ENCODE measurements at places on chromosomes 5 and 9. TPM values are rescaled to one million over a fixed set of nuclear protein-coding genes. Genes with fewer than 3 reads are reported as not detected.

Gene RLN2
- 1.9 TPM for total RNA-seq

Gene KIF4B
- total RNA-seq: 0.14 TPM

Gene NRG2
- 0.59 TPM for total RNA-seq

Gene PPP6C
- 41.2 TPM for total RNA-seq

Gene HTR4
- not detected for total RNA-seq

Gene GPR151
- not detected for total RNA-seq

Gene SLC25A48
- 1.6 TPM for total RNA-seq

Gene MZB1
- total RNA-seq: not detected

Gene ATP6V0E1
- 216 TPM for total RNA-seq

Gene BARHL1
- total RNA-seq: not detected

Gene PLPP6
- total RNA-seq: 7.2 TPM

Gene RAPGEF6
- total RNA-seq: 17.4 TPM
